ENCODE measurements at places on chromosomes 7 and 10.

GRCh38 chr10:95350830-95351228, 60.0 kb upstream of the PDLIM1 start:
- DNase-seq = no peak

DNA sequence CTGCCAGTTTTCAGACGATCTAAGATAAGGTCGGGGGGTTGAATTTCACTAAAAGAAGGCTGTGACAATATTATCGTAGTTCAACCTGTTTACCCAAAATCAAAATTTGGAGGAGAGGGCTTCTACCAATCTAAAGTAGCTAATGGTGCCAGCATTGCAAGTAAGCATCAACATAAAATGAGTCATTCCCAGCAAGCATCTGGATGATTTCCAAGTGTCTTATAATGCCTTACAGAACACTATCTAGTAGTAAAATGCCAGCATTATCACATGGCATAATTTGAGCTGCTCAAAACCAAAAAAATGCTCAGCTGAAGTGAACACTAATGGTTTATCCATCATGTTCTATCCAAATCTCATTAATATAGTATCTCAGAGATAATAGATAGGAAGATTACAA, 1193.9 kb downstream of the DNAJB9 start:
- no peak for DNase-seq

- DNase-seq = no peak
These were observed 19.5 kb downstream of the RBM33 start for GRCh38 chr7:155663937-155664336.

- DNase-seq = no peak
These were observed 79.3 kb downstream of the CSTF2T start for GRCh38 chr10:51620131-51620530.

- no peak for DNase-seq
These were observed 41.5 kb upstream of the DGKI start for GRCh38 chr7:137888241-137888640.

DNA sequence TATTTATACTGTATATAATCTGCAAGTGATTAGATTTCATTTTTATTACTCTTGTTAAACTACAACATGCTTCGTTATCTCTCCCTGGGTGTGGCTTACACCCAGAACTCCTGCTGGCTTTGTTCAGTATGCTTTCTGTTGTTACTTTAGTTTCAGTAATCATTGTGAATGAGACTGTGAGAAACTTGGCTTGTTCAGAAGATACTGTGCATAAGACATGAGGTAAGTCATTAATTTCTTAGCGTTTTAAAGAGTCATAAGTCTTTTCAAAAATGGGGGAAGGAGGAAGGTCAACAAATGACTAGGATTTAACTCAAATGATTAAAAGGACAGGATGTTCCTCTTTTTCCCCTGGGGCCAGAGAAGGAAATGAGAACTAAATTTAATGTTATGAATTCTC, 11.6 kb upstream of the ADD3 start:
- no peak for DNase-seq

DNA sequence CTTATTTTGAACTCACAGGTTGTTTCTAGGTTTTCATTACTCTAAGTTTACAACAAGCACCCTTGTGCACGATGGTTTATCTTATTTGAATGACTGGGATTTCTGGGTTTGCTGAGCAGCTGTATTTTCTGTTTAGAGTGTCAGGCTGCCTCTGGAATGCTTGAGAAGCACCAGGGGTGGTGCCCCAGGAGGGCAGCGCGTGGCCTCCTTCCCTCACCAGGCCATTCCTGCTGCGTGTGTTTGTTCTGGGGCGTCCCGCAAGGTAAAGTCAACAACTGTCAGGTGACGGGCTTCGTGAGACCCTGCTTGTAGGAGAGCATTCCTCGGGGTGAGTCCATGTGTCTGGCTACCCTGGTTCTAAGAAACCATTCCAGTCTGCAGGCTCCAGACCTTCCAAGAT, 54.9 kb downstream of the FAM171A1 start:
- no peak for DNase-seq

- DNase-seq = no peak
These were observed 91.7 kb upstream of the FRMD4A start for GRCh38 chr10:14422431-14422830.

- no peak for DNase-seq
These were observed 386.6 kb upstream of the POM121L12 start for GRCh38 chr7:52648872-52649271.

- peak; percentile 73 for DNase-seq
These were observed 227.8 kb downstream of the CELF2 start for GRCh38 chr10:11245510-11245909.

- no peak for DNase-seq
These were observed 71.3 kb downstream of the AP3M1 start for GRCh38 chr10:74079028-74079935.

DNA sequence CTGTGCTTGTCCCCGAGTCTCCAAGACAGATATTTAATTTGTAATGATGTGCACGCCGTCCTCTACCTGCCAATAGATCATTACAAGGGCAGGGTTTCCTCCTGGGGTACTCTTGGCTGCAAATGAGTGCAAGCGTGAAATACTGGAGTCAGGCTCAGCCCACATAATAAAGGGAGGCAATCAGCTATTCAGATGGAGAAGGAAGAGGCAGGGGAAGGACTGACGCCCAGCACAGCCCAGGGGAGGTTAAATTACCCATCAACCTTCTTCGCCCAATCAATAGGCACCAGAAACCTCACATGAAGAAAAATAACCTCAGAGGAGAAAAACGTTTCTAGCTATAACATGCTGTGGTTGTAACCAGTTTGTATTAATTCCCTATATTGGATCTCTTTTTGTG, 544.9 kb upstream of the ADARB2 start:
- peak; percentile 21 for DNase-seq

DNA sequence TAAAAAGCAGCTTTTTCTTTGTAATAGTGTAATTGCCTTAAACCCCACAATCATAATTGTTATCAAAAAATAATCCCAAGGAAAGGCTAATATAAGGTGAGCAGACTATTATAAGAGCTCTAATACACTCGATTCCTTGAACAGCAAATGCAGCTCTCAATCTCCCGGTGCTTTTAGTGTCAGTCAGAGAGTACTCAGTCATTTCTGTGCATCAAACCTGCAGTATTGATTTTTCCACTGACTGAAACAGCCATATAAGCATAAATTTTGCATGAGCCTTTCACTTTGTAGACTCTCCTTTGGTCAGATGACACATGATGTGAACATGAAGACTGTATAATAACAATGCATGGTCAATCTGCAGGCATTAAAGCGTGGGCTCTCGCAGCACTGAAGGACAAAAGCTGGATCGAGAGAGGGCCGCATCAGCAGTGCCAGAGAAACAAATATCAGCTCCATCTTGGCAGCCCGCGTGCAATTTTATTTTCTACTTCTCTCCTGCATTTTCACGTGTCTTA, 272.0 kb downstream of the POU6F2 start:
- DNase-seq = no peak

DNA sequence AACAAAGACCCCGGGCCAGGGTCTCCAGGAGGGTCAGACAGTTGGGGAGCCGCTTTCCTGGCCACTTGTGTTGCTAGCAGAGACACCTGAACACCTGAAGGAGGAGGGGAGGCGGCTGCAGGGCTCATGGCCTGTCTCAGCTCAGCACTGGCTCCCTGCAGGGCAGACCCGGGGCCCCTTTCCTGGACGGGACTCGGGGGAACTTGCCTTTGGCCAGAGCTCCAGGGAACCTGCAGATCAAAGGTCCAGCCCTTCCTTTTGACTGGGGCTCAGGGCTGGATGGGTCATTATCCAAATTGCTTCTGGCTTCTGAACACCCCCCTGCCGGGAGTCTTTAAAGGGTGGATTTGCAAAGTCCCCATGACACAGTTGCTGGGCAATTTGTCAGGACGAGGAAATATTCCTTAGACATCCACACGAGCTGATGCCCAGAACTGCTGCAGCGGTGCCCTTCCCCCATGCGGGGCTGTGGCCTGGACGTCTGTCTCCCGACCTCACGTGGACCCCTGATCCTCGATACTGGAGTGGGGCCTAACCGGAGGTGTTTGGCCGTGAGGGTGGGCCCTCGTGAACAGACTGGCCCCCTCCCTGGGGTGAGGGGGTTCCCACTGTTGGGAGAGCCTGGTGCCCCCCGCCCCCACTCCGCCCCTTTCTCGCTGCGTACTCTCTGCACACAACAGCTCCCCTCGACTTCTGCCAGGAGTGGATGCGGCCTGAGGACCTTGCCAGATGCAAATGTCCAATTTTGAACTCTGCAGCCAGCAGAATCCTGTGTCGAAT, 194.3 kb downstream of the ELFN1 start:
- DNase-seq = no peak

DNA sequence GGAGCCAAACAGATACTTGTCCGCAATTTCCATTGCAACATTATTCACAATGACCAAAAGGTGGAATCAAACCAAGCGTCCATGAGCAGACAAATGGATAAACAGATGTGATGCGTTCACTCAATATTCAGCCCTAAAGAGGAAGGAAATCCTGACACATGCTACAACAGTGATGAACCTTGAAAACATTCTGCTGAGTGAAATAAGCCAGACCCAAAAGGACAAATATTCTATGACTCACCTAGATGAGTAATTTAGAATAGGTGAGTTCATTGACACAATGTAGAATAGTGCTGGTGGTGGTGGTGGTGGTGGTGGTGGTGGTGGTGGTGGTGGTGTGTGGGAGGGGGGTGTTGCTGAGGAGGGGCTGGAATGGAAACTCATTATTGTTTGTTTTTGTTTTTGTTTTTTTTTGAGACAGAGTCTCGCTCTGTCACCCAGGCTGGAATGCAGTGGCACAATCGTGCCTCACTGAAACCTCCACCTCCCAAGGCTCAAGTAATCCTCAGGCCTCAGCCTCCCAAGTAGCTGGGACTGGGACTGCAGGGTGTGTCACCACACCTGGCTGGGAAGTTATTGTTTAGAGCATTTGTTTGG, 28.6 kb downstream of the SMKR1 start:
- no peak for DNase-seq

GRCh38 chr7:155984609-155985405, 172.5 kb upstream of the SHH start:
- no peak for DNase-seq

DNA sequence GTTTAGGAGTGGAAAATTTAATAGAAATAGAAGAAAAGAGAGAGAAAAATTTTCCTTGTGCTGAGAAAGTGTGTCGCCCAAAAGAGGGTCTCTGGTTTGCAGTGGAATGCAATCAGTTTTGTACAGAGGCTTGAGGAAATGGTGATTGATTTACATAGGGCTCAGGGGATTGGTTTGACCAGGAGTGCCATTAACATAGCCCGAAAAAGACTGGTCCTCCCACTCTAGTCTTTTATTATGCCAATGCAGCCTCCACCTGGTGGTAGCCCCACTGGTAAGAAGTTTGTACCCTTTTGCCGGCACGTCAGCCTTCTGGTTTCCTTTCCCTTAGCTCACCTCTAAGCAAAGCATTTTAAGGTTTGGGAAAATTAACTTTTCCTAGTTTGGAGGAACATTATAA, 885.3 kb downstream of the XPNPEP1 start:
- no peak for DNase-seq

DNA sequence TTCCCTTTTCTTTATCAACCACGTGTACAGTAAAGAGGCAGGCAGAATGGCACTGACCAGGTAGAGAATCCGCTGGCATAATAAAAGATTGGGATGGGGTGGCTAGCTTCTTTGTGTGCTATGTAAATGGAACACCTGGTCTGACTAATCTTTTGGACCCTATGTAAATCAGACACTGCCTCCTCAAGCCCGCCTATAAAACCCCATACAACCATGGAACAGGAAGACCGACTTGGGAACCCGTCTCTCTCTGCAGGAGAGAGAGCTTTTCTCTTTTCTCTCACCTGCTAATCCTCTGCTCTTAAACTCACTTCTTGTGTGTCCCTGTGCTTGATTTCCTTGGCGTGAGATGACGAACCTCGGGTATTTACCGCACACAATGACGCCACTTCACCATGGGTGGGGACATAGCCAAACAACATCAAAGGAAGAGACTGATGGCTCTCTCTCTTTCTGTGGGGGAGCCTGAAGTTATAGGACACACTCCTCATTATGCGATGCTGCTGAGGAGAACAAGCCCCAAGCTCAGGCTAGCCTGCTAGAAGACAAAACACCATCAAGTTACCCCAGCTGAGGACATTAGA, 94.2 kb downstream of the ARL5B start:
- no peak for DNase-seq

DNA sequence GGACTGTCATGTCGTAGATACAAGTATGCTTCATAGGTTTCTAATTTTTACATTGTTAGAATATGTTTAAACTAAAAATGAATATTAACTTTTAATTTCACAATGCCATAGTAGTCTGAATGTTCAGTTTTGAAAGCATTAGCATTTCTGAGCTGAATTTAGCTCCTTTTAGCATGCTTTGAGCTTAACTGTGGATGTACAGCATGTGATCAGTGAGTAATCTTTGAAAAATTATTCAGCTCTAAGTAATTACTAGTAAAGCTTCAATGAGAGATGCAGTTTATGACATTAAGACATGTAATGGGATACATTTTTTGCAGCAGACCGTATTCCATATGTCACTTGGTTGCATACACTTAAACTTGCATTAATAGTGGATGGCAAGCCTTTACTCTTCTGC, 114.1 kb upstream of the WNT16 start:
- no peak for DNase-seq

GRCh38 chr7:123343611-123344010, 143.8 kb upstream of the SLC13A1 start:
- no peak for DNase-seq

- no peak for DNase-seq
These were observed 79.3 kb downstream of the REEP3 start for GRCh38 chr10:63600540-63600939.

- no peak for DNase-seq
These were observed 74.1 kb downstream of the HIPK2 start for GRCh38 chr7:139703487-139704307.

DNA sequence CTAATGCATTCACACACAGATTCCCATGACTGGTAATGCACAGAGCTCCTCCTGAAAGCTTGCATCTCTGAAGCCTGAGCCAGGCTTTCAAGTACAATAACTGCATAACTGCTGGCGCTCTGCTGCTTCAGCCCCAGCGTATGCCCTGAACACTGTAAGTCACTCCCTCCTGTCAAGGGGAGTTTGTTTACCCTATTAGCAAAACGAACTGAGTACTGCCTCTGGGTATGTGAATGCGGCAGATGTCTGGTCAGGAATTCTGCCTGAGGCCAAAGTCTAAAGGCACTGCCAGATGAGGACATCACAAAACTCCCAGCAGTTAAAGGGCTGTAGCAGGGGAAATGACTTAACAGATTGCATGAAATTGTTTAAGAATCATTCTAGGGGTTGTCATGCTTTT, 97.7 kb downstream of the NRCAM start:
- DNase-seq = peak; percentile 74

GRCh38 chr10:6354168-6354772, 151.5 kb downstream of the PFKFB3 start:
- no peak for DNase-seq

GRCh38 chr10:119737823-119738222, 12.0 kb downstream of the INPP5F start:
- no peak for DNase-seq
